Parietal lobe (tissue), 2 donors: ENCODE measurements at places on chromosomes 7 and 10. TPM values are rescaled to one million over a fixed set of nuclear protein-coding genes. Genes with fewer than 3 reads are reported as not detected.

The SRRM3 gene
- 16.9 TPM for total RNA-seq

The ANKRD2 gene
- not detected for total RNA-seq

The SUN3 gene
- not detected for total RNA-seq

The TBX20 gene
- total RNA-seq, result not detected

The MMP21 gene
- total RNA-seq, result 0.31 TPM

The C7orf57 gene
- total RNA-seq, result 1.3 TPM

The VSIR gene
- 2.5 TPM for total RNA-seq

The MACC1 gene
- under 0.01 TPM for total RNA-seq

The PIP gene
- total RNA-seq, result not detected

The PTPRE gene
- total RNA-seq, result 25.7 TPM

The ELN gene
- total RNA-seq, result 6.9 TPM

The ZNF248 gene
- total RNA-seq, result 75.1 TPM

The CDHR1 gene
- 5.3 TPM for total RNA-seq

The LRRD1 gene
- 3.8 TPM for total RNA-seq

The GLCCI1 gene
- 90.8 TPM for total RNA-seq

The NOLC1 gene
- 32.6 TPM for total RNA-seq

The TDRD1 gene
- total RNA-seq, result under 0.01 TPM

The TUBGCP2 gene
- total RNA-seq, result 58.2 TPM

The GIMAP8 gene
- total RNA-seq, result 1.3 TPM
